ENCODE measurements at places on chromosomes 2 and 18.

- DNase-seq: no peak
Observed at GRCh38 chr2:237694415-237695194, 67.2 kb downstream of the LRRFIP1 start.

DNA sequence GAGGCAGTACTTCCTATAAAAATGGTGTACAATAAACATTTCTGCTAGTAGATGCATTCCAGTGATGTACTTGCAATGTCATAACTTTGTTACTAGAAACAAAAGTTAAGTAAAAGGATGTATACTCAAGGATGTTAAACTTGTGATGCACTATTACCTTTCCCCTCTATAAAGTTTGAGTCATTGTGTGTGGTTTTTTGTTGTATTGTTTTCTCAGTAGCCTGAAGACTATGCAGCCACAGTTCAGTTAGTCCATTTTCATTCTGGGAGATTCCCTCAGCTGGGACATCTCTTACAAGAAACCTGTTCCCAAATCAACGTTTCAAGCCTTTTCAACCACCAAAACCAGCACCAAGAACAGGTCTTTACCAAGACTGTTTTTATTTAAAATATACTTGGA lies 5.6 kb downstream of the ATP5MC3 start:
- DNase-seq: no peak

DNA sequence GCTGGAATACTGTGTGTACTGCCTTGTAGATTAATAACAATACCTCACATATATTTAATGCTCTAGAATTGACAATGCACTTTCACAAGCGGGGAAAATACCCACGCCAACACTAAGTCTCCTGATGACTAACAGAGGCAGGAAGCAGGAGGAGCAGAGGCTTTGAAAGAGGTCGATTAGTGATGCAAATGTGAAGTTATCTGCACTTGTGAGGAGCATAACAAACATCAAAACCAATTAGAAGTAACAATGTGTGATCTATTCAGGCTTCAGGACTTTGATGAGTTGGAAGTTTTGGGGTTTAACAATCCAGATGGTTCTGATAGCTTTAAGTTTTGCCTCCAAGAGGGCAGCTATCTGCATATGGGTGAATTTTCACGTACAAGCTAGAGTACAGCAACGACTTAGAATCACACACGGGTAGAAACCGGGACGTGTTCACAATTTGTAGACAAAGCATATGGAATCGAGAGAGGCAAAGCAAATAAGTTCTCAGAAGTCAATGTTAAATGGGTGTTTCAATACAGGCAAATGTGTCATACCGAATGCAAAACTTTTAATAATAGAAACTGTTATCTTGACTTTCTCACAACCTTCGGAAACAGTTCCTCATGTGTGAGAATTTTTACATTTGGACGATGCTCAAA lies 114.5 kb downstream of the METTL8 start:
- peak; percentile 39 for DNase-seq

- DNase-seq: no peak
Observed at GRCh38 chr2:70460333-70460732, 93.3 kb downstream of the TGFA start.

DNA sequence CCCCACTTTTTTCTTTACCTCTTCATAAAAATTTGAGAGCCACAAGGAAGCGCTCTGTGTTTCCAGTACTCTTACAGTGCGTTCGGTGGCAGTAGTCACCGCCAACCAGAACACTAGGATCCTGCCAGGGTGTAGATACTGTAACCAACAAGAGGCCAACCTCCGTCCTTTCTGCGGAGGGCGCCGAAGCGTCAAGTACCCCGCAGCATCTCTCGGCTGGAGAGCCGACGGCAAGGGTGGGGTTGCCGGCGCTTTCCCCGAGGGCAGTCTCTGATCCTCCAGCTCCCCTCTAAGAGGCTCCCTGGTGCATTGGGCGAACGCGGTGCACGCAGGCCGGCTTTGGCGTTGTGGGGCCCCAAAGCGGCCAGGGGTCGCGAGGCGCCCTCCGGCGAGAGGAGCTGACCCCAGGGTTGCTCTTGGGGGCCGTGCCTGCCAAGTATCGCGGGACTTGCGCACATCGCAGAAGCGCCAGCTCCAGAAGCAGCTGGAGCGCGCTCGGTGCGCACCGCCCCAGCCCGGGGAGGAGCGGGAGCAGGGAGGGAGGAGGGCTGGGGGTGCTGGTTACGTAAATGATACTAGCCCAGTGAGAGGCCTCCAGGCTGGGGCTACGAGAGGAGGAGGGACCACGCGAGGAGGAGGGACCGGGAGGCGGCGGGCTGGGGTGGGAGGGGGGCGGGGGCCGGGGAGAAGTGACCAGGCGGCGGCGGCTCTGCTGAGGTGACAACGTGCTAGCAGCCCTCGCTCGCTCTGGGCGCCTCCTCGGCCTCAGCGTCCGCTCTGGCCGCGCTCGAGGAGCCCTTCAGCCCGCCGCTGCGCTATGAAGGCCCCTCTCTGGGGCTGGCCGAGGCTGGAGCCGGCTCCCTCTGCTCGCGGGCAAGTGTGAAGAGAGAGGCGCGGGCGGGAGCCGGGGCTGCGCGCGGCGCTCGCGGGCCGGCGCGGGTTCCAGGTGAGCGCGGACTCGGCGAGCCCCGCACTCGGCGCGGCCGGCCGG lies at the start of gene GALNT13:
Gene GALNT13 (plus strand): TSS at position 692 of the 991 bp plus-strand sequence.
- no peak for DNase-seq

Measured in stimulated activated CD4-positive, alpha-beta T cell treated with anti-CD3 and anti-CD28 coated beads, Interleukin-1b, Interleukin-23, amount 100 ng/mL, for 24 hours (primary cell).